Activated T-helper 2 cell treated with anti-CD3 and anti-CD28 coated beads, Interferon-gamma antibody, Interleukin-2, Interleukin-4, amounts not matched to agents 10 μg/mL and 5 μg/mL and 100 μg/mL, durations not matched to agents 14 hours and 24 hours and 36 hours (primary cell): ENCODE measurements at places on chromosomes 2 and 18.

DNA sequence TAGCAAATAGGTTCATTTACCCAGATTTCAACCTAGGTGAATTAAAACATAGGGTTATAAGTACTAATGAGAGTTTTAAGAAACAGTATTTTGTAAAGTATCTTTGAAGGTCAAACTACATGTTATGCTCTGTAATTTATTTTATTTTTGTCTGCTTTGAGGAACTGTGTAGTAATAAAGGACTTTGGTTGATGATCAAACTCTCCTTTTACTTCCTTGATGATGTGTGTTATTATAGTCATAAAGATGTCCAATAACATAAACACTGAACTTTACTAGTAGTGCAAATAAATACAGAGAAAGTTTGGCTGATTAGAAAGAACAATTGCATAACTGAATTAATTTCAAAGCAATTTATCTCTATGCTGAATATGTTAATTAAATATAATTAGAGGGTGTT, 6.3 kb downstream of the GULP1 start:
- DNase-seq: no peak

GRCh38 chr2:19747310-19748072, 154.3 kb downstream of the TTC32 start:
- DNase-seq: no peak

DNA sequence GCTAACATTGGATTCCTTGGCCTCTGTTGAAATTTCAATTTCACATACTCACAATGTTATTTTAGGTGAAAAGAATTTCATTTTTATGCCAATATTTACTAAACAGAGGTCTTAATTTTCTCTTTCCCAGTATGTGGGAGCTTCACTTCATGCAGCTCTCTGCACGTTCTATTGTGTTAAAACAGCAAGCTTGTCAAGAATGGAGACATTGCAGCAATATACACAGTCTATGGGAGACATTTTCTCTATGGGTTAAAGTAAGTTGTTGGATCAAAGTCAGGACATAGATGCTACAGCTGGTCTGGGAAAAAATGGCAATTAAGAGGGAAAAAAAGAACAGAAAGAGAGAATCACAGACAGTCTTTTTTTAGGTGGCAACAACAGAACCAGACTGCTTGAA, 70.4 kb upstream of the ARHGAP15 start:
- DNase-seq: no peak

DNA sequence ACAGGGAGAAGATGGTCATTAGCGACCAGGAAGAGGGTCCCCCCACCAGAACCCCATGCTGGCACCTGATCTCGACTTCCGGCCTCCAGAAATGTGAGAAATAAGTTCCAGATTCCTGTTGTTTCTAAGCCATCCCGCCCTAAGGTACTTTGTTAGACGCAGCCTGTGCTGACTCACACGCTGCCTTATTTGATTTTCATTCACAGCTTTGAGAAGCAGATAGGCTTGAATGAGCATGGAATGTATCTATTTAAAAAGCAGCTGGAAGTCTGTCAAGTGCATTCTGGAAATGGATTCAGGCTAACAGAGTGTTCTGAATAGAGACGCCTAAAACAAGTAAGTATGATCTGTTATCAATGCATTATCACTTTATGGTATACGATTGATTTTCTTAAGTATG, 8.3 kb upstream of the IL1R2 start:
- no peak for DNase-seq

DNA sequence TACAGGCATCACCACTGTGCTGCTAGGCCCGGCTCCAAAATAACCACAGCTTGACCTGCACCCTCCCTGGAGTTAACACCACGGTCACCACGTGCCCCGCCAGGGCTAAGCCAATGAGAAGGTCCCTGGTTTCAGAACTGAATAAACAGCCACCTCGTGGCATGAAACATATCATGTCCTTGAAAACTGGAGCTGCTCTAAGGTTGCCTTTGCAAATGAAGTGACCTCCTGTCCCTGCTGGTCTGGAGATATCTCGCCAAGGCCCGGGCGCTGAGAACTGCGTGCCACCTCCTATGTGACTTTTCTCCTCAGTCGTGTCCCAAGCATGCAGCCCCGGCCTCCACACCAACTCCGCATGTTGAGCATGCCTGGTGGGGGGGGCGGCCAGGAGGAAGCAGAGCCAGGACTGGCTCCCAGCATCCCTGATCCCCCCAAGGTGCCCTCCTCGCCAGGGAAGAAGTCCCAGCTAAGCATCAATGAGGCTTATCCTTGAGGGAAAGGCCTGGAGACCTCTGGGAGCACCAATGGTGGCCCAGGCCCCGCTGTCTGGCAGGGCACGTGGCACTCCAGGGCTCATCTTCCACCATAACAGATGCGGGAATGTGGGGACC, 16.3 kb upstream of the KCNG2 start:
- DNase-seq: no peak

DNA sequence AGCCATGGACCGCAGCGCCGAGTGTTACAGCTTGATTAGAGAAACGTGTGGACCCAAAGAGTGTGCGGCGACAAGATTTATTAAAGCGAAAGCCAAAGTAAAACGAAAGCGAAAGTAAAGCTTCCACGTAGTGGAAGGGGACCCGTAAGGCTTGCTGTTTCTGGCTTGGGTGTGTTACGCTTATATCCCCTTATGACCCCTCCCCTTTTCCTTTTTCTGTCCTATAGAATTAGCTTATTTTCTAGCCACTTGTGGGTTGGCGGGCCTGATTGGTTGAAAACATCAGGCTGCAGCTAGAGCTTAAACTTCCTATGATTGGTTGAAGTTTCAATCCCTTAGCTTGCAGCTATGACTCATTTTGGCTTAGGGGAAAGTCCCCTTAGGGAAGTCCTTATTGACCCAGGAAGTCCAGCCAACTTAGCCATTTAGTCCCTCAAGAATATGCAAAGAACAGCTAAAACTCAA, 969.7 kb downstream of the DCDC2C start:
- no peak for DNase-seq

DNA sequence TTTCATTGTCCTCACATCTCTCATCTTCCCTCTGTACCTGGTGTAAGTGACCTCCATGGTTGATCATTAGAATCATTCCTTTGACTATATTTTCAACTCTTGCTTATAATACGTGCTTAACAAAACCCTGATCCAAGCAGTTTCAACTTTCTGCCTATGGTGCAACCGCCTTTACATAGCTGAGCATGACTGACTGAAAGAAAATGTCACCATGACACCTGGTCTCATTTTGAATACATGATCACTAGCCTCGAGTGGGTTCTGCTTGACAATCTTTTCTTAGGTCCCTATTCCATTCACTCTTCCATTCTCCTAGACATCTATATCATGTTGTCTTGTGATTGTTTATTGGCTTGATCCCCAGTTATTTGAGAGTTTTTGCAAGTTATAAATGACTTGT, 78.9 kb upstream of the STAM2 start:
- DNase-seq: no peak
